ENCODE measurements at places on chromosomes 12 and 14.

DNA sequence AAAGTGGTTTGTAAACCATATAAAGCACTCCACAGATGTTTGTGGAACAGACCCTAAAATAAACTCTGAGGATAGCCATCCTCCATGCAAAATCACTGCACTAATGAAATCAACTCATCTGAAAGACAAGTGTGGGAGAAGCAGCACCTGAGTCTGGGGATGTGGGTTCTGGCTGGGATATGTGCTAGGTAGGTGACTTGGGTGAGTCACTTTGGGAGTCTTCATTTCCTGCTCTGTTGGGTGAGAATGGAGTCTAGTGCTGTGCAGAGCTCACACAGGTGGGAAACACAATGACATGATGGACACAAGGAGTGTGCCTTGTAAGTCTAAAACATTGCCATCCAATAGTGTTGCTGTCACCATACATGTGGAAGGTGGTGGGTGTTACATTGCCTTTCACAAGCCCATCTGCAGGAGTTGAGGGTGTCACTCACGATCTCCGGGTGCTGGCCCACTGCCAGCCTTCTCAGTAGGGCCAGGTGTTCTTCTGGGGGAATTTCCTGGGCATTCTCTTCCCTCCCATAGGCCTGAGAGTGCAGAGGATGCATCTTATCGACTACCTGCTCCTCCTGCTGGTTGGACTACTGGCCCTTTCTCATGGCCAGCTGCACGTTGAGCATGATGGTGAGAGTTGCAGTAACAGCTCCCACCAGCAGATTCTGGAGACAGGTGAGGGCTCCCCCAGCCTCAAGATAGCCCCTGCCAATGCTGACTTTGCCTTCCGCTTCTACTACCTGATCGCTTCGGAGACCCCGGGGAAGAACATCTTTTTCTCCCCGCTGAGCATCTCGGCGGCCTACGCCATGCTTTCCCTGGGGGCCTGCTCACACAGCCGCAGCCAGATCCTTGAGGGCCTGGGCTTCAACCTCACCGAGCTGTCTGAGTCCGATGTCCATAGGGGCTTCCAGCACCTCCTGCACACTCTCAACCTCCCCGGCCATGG is 2.0 kb downstream of the SERPINA4 start:
- no peak for DNase-seq

GRCh38 chr12:30847259-30847658 is 79.3 kb upstream of the TSPAN11 start:
- DNase-seq = peak; percentile 77

- no peak for DNase-seq
Measured at GRCh38 chr14:22549981-22550673, 38.9 kb downstream of the DAD1 start.

- DNase-seq = no peak
Measured at GRCh38 chr12:52256584-52256935, 17.9 kb upstream of the KRT86 start.

DNA sequence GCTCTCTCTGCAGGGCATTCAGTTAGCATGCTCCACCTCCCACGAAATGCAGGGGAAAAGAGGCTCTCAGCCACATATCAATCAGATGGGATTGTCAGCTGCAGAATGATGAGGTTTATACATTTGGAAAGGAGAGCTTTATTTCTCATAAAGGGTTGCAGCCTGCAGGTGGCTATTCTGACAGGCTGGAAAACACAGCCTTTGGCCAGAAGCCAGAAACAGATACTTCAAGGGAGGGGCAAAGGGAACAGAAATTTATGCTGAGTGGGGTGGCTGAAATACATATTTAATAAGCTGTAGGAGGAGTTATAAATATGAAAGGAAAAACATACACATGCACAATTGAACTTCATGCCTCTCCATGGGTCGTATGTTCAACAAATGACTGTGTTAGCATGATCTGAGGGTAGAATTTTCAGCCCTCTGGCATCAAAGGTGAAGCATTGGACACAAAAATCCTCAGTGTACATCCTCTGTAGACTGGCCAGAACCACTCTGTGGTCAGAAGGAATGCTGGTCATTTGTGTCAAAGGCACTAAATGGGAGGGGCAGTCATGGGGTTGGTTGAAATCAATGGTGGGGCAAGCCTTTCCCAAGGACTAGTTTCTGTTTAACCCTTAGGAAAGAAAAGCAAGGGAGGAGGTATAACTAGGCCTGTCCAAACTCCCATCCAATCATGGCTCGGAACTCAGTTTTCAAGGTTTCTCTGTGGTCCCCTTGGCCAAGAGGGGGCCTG is 62.4 kb downstream of the TMX1 start:
- DNase-seq = no peak

DNA sequence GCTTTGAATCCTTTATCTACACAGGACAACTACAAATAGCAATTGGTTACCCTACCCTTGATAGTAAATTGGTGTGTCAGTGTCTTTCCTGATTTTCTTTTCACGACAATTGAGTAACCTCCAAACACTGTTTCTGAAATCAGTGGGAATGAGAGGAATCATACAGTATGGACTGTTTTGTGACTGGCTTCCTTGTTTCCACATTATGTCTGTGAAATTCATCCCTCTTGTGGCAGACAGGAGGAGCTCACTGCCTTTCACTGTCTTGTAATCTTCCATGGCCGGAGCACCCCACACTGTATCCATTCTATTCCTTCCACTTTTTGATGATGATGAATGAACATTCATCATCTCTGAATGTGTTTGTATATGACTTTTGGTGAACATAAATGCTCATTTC is 164.0 kb upstream of the PZP start:
- no peak for DNase-seq

DNA sequence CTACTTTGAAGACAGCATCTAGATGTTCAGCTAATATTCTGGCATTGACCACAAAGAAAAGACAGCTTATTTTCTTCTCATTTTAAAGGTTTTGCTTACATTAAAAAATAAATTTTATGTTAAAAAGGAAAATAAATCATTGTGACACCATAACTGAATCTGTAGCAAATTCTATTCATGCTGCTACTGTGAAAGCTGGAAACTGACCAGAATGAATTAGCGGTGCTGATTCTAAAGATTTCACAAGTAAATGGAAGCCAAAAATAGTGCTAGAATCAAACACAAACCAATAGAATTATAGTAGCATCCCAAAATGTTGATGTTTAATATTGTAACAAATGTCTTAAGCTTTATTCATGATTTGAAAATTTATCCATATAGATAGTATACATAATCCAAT is 850.0 kb upstream of the FBXO33 start:
- no peak for DNase-seq

DNA sequence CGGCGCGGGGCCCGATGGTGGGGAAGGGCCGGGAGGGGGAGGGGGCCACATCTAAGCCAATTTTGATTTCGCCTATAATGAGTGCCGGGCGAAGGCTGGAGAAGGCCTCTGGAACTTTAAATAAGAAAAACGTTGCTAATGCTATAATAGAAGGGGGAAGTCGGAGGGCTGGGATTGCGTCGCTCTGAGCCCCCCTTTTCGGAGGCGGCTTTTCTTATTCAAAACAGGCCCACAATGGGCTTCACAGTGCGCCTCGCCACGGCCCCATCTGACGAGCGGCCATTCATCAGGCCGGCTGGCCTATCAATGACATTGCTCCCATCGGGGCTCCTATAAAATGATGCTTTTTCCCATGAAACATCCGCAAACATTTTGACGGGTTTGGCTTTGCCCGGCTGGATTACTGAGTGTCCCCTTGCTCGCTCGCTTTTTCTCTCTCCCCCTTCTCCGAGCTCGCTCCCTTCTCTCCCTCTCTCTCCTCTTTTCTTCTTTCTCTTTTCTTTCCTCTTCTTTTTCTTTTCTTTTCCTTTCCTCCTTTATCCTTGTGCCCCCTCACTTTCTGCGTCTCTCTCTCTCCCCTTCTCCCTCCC is at the start of gene RFX4:
Gene RFX4 (plus strand): TSS at position 364 of the 590 bp plus-strand sequence. CDS start 317 bp downstream, outside the sequence.
- DNase-seq = no peak

Measured in SW 1271 (cell line).